ENCODE measurements at places on chromosomes 7 and 10.

GRCh38 chr10:108439397-108439796 lies 1274.9 kb upstream of the SORCS1 start:
- no peak for DNase-seq

GRCh38 chr10:101112799-101113594 lies 18.1 kb upstream of the TLX1 start:
- no peak for DNase-seq

DNA sequence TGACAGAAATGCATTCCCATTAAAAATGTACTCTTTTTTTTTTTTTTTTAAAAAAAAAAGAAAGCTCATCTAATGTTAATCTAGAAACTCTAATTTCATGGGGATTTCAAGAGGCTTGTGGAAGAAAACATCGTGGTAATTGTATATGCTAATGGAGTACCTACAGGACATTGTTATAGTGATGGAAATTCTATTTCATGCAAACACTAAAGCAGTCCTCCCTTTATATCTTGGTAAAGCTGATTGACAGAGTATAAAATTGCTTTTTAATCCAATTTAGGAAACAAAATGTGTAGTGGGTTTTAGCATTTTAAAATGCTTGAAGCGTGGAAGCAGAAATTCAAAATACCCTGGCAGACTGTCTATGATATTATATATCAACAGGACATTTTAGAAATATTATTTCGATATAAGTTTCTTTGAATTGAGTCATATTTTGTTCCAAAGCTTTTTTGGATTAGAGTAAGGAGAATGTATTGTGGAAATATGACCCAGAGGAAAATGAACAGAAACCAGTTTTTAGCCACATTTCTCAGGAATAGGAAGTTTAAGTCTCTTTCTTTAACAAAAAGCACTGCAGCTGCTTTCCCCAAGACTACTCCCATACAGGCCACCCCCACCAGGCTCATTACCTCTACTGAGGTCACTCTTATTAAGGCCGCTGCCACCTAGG lies 121.9 kb downstream of the WNT2 start:
- DNase-seq = no peak

GRCh38 chr10:71761105-71761511 lies 12.2 kb downstream of the VSIR start:
- no peak for DNase-seq

DNA sequence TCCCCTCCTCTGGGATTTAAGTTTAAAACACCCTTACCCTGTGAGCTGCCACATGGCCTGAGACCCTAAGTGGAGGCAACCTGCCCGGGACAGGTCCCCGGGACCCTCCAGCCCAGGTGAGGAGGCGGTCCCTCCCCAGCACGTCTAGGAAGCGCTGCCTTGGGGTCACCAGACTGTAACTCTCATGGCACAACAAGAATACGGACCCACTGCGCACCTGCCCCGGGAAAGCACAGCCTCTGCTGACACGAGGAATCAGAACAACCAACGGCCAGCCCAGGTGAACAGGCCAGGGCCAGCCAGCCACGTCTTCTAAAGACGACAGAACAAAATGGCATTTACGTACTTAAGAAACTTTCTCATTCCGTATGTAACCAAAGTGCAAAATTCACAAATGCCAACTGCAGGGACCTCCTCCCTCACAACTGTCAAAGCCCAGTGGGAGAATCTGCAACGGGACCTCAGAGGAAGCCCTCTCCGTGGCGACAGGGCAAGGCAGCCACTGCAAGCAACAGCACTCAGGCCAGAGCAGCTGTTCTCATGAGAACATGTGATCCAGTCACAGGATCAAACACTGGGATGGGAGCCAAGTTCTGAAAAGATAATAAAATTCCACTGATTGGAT lies 208.4 kb downstream of the DIP2C start:
- no peak for DNase-seq

- DNase-seq = no peak
These were observed 5.7 kb downstream of the PRSS1 start for GRCh38 chr7:142754681-142755575.

Data from CD4-positive, alpha-beta T cell treated with Interferon gamma for 1 hour (primary cell).